ENCODE measurements at places on chromosomes 2 and 18. TPM values are rescaled to one million over a fixed set of nuclear protein-coding genes. Genes with fewer than 3 reads are reported as not detected.

Gene LRRC30
- total RNA-seq, result not detected

Gene ACVR1C
- 0.40 TPM for total RNA-seq

Gene MDH1B
- total RNA-seq, result 3.7 TPM

Gene HOXD1
- total RNA-seq, result 15.7 TPM
